ENCODE measurements at places on chromosomes 7 and 10.

GRCh38 chr7:69564454-69565417 is 33.5 kb upstream of the AUTS2 start:
- DNase-seq, result no peak

GRCh38 chr7:5797716-5798115 is 16.3 kb upstream of the RNF216 start:
- DNase-seq, result no peak

DNA sequence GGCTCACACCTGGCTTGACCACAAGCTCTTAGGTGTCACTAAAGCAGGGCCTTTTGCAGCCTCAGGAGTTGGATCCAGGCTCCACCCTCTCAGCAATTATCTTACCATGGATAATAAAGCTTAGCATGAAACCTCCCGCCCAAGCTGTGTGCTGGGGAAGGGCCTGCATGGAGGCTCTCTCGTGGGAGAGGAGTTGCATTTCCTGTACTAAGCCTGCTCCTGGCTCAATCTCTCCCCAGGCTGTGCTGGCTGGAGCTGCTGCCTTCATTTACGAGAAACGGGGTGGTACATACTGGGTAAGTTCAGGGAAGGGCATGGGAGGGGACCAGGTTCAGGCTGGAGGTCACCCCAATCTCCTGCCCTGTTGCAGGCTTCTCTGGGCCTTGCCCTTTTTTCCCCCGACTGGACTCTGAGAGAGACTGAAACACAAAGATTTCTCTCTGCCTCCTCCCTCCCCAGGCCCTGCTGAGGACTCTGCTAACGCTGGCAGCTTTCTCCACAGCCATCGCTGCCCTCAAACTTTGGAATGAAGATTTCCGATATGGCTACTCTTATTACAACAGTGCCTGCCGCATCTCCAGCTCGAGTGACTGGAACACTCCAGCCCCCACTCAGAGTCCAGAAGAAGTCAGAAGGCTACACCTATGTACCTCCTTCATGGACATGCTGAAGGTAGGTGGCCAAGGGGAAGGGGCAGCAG is 2.7 kb downstream of the TMEM176A start:
- DNase-seq, result no peak

- DNase-seq, result no peak
Measured at GRCh38 chr10:75876710-75877109, 445.3 kb downstream of the LRMDA start.

GRCh38 chr7:16344927-16345326 is 76.4 kb downstream of the CRPPA start:
- DNase-seq, result no peak

- DNase-seq, result no peak
Measured at GRCh38 chr10:72697716-72698115, 5.8 kb downstream of the MCU start.

GRCh38 chr10:79385804-79386531 is 38.7 kb downstream of the PPIF start:
- DNase-seq, result no peak

GRCh38 chr10:32445740-32446535 is at the start of gene CCDC7:
CCDC7 (plus strand) TSS chr10:32446140; CDS start chr10:32451643, 5,503 bp downstream.
- peak; percentile 78 for DNase-seq

DNA sequence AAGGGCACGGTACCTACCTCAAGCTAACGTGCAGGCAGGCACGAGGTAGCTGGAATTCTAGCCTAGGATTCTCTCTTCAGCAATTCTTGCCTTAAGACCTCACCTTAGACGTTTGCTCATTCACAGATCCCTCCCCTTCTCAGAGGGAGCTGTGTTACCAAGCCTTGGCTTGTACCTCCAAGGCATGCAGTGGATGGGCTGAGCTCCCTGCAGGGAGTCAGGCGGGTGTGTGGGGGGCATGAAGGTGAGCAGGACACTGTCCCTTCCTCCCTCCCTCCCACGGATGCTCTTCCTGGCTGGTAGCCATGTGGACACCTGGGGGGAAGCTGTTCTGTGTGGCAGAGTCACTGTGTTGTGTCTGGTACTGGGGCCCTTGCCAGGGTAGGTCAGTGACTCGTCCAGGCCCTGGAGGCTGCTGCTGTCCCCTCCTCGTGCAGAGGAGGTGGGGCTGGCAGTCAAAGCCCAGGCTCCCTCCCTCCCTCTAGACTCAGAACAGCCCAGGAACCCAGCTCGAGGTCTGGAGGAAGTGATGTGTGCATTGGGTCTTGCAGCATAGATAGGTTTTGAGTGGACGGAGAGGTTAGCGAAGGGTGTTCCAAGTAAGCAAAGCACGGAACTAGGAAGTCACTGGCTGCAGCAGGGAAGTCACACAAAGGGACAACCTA is 222.2 kb upstream of the SH2B2 start:
- DNase-seq, result no peak

DNA sequence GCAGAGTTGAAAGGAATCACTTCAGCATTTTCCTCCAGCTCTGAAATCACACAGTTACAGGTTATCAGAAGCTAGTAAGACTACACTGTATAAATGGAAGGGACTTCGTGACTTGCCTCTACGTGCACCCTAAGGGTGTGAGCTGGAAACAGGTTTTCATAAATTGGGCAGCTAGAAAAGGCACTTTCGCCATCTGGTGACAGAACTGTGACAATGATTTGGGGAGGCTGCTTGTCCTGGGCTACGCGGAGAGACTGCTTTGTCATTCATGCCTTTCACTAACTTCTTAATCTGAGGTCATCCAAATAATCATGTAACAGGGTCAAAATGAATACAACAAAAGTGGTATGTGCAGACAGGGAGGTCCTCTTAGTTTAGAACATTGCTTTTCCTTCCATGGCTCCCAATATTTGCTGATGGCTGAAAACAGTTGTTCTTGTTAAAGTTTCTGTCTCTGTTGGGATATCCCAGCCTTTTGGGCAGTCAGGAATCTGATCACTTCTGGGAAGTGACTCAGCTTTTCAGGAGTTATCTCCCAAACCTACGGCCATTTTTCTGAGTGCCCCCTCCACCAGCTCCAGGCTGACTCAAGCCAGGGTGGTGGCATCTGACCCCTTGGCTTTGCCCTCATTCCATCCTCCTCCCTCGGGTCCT is 17.8 kb downstream of the VWC2 start:
- DNase-seq, result no peak

- no peak for DNase-seq
Measured at GRCh38 chr10:7986851-7987250, 67.6 kb upstream of the GATA3 start.

DNA sequence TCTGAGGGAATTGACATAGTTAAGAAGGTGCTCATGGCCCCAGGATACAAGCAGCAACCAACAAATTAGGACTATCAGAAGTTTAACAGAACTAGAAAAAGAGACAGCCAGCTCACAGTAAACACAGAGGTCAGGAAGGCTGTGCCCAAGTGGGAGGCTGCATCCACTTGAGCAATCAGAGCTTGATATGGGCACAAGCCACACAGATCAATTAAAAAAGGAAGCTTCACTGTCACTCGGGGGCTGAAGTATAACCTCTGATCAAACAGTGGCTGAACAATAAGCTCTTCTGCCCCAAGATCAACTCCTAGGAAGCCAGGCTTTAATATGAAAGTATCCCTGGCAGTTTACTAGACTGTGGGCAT is 40.0 kb downstream of the ZNF438 start:
- DNase-seq, result no peak

DNA sequence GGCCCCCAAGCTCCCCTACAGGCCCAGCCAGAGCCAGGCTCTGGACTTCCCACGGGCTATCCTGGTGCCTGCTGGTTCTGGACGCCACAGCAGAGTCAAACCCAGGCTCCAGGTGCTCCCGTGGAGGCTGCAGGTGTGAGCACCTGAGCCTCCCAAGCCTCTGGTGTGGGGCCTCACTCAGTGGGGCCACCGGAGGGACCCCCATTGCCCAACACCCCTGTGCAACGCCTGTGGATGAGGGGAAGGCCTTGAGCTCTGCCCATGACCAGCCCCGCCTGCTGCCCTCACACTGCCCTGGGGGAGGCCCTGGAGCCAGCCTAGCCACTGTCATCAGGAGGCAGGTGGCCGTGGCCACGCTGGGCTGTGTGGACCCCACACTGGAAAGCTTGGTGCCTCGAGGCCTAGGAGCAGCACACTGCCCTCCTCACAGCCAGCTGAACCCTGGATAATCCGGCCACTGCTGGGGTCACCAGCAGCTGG is 229.3 kb downstream of the MAD1L1 start:
- no peak for DNase-seq

Data from stimulated activated CD4-positive, alpha-beta T cell treated with anti-CD3 and anti-CD28 coated beads, Interleukin-1b, Interleukin-23, amount 100 ng/mL, for 4 hours (primary cell).